ENCODE measurements at places on chromosomes 6 and 20.

GRCh38 chr20:13960119-13960518 lies 30.3 kb downstream of the SEL1L2 start:
- no peak for DNase-seq

DNA sequence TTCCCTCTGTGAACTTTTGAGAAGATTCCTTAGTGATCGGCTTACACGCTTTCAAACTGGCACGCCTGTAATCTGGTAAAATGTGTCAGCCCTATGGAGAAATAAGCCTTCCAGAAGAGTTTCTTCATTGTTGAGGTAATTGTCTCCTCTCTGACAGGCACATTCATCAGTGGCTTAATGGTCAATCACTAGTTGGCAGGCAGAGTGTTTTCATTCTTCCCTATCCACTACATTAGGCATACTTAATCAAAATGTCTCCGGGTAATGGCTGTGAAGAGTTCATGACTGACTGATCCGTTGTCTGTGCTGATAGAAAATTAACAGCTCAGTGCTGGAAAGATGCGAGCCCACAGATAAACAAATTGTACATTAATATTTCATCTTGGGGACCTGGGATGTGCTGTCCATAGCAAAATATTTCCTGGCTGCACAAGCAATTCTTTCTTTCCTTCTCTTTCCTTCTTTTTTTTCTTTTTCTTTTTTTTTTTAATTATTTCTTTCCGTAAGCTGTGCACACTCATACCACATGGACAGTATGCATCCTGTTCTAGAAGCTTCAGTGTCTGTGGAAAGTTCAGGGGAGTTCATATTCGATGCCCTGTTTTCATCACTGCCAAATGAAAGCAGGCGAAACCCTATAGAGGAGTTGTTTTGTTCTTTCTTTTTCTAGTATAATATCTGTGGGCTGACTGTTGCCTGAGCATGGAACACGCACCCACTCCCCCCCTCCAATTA lies 31.4 kb downstream of the TSHZ2 start:
- DNase-seq = peak; percentile 72

DNA sequence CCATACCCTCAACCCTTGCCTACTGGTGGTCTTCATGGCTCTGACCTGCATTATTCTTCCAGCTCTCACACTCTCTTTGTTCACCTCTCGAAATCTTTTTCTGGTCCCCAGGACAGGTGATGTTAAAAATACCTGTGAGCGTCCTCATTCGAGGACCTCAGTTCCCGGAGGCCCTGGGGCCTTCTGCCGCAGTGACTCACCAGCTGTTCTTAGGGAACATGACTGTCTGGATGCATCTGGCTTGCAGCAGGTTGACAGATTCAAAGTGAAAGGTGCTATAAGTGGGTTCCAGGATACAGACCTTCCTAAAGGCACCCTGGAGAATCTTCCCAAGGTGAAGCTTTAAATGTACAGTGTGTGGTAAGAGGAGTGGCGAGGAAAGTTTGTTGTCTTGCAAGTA lies 210.4 kb upstream of the KCNG1 start:
- DNase-seq = no peak

- DNase-seq = no peak
These were observed 103.1 kb upstream of the ENPP5 start for GRCh38 chr6:46273911-46274310.

GRCh38 chr6:166691199-166691598 lies 64.1 kb upstream of the RPS6KA2 start:
- DNase-seq = peak; percentile 30

DNA sequence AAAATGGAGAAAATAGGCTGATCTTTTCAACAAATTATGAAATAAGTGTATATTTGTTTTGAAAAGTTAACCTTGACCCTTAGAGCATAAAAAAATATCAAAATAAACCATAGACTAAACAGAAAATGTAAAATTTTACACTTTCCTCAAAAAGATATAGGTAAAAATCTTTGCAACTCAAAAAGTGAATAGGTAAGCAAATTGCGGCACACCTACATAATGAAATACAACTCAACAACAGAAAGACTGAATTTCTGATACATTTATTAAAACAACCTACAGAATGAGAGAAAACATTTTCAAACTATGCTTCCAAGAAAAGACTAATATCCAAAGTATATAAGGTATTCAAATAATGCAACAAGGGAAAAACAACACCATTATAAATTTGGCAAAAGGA lies 425.7 kb upstream of the KHDRBS2 start:
- DNase-seq = no peak

DNA sequence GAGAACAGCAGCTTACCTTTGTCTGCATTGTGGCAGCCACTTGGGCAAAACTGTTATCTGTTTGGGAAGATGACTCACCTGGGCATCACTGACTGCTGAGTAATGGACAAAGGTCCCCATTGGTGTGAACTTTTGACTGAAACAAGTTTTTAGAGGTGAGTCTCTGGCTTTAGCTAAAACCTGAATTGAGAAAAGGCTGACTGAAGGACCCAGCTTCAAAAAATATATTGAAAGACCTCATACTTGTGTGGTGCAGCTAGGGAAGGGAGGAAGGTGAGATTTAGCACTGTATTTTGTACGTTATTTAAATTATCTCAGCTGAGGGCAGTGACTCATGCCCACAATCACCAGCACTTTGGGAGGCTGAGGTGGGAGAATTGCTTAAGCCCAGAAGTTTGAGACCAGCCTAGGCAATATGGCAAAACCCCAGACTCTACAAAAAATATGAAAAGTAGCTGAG lies 4.5 kb upstream of the CITED2 start:
- DNase-seq = no peak

DNA sequence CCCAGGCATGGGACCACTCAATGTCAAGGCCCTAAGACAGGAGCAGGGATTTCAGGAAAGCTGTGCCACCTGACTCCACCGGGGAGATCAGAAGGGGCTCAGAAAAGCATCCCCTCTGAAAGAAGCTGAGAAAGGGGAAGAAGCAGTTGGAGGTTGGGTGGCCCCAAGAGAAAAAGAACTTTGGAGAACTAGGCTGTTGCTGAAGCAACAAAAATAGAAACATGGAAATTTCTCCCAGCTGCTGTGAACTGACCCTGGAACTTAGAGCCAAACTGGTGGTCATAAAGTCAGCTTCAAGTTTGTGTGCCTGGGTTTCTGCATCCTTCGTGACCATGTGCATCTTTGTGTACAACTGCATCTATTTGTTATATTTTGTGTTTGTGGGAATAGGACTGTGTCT lies 534.5 kb downstream of the MAFB start:
- DNase-seq = no peak

DNA sequence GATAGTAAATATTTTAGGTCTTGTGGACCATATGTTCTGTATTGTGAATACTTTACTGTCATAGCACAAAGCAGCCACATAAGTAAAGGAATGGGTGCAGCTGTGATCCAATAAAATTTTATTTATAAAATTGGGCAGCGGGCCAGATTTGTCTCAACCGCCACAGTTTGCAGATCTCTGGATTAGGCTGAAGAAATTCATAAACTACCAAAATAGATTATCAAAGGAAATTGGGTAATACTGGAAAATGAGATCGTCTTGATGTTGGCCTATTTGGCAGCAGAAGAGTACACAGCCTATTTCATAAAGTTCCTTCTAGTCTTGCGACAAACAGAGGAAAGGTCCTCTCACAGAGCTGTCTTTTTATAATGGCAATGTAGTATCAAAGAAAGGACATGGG lies 69.8 kb downstream of the DZANK1 start:
- DNase-seq = no peak

DNA sequence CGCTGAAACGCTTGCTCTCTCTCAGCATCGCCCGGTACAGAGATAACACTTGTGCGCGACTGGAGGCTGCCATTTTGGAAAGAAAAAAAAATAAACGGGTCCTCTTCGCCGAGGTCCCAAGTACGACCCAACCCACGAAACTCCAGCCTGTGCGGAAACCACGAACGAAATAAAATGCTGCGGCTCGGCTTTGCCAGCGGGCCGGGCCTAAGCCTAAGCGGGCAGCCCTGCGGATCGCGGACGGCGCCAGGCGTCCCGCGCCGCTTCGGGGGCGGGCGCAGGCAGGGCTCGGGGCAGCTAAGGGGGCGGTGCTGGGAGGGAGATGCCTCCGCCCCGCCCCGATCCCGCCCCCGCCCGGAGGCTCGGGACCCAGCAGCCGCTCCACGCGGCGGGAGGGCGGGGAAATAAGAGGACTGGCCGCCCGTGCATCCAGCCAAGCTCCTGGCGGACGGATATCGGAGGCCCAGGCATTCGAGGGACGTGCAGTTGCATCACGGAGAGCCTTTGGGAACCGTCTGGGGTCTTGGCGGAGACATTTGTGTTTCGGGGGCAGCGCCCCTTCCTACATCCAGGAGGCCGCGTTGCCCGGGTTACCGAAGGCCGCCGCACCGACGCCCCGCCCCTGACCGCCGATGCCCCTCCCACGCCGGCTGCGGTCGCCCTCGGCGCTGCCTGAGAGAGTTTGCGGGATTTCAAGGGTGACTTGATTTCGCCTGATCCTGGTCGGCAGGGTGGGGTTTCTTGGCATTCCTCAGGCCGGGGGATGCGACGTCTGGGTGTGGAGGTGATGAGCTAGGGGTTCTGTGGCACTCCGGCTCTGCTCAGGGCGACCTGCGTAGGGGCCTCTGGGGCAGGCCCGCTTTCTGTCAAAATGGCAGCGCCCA lies at the start of the genes FARS2 and LYRM4:
TSS of gene FARS2 (plus strand) at position 853 of the 884 bp plus-strand sequence.
TSS of gene LYRM4 (minus strand) at position 290 of the 884 bp plus-strand sequence. CDS start at position 73, 217 bp downstream.
- DNase-seq = peak; percentile 38

DNA sequence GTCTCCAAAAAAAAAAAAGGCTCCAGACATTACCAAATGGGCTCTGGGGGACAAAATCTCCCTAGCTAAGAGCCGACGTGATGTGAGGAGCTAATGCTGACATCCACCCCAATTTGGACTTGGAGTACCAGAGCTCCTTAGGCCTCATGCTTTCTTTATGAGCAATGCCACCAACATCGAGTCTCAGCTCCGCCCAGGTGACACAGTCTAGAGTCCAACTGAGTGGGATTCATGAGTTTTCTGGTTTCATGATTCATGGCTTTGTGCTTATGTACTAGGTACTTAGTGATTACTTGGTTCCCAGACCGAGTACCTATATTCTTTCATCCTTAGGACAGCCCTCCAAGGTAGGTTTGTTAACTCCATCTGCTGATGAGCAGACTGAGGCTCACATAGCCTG lies 4.4 kb downstream of the ANKRD60 start:
- no peak for DNase-seq

- DNase-seq = no peak
These were observed 7.4 kb downstream of the PPP1R16B start for GRCh38 chr20:38812709-38813573.

DNA sequence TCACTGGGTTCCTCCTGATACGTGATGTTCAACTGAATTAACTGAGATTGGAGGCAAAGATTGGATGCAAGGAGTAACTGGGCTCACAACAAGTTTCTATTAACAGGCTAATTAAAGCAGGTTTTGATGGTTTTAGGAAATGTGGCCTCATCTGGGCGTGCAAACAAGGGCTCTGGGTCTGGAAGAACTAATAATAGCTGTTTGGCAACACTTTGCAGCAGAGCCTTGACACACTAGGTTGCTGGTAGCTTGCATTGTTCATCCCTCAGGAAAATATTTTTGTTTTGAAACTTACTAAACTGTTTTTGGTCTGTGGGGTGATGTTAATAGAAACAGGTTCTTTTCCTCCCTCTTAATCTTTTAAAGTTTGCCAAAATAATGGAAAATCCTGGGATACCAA lies 117.2 kb upstream of the CD93 start:
- no peak for DNase-seq

DNA sequence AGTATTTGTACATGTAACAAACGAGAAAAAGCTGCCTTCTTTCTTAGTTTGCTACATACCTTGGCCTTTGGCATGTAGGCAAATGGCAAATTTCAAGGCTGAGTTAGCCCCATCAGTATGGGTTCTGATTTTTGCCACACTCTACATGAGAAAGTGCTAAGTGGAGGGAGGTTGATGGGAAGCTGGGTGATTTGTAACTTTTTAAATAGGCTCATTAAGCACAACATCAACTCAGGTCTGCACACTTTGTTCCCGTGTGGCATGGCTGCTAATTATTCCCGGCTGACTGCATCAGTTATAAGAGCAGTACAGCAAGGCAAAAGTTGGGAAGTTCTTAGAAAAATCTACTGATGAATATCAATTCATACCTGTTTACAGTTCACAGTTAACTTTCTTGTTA lies 172.8 kb upstream of the MAP3K7 start:
- DNase-seq = no peak

DNA sequence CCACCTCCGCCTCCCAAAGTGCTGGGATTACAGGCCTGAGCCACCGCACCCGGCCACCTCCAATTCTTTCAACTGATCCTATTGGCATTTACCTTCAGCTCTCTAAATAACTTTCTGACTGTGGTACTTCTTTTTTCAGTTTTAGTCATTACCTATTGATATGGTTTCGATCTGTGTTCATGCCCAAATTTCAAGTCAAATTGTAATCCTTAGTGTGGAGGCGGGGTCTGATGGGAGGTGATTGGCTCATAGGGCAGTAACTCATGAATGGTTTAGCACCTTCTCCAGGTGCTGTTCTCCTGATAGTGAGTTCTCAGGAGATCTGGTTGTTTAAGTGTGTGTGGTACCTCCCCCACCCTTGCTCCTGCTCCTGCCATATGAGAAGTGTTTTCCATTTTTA lies 140.9 kb downstream of the LPA start:
- DNase-seq = no peak

GRCh38 chr20:48802647-48803046 lies 25.2 kb downstream of the PREX1 start:
- no peak for DNase-seq

DNA sequence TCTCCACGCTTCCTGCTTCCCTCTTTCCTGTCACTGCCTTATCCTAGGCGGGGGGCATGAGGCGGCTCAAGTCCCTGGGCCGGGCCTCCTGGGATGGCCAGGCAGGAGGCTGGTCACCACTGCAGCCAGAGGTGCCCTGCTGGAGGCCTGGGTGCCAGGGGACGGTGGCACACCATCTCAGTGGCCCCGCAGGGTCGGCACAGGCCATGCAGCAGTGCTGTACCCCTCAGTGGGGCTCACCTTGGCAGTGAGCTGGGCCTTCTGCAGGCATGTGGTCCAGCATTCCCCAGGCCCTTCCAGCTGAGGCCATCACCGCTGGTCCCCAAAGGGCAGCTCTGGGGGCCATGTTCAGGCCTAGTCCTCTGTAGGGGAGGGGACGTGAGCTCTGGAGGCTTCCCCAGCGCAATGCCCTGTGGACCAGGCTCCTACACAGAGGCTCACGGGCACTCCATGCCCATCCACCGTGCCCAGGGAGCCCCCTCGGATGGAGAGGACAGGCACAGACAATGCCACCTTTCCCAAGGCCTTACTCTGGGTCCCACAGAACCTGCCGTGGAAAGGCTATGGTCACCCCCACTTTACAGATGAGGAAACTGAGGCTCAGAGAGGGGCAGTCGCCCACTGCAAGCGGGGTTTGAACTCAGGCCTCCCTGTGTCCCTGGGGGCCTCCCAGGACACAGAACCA lies 123.8 kb downstream of the TAF4 start:
- no peak for DNase-seq

DNA sequence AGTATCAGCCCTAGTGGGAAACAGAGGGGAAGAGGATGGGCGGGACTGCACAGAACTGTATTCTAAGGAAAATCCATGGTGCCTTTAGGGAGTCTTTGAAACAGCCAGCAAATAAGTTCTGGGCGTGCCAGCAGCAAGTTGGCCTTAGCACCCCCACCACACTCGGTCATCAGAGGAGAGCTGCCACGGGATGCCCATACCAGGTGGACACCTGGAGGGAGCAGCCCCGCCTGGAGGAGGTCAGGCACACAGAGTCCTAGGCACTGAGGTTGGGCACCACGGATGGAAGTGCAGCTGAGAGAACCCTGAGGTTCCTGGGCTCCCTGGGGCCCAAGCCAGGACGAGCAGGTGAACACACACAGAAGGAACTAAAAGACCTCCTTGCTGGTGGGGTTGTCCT lies 180.8 kb upstream of the PROKR2 start:
- no peak for DNase-seq

- DNase-seq = no peak
These were observed 156.6 kb downstream of the OTOR start for GRCh38 chr20:16904751-16905150.

GRCh38 chr6:157432231-157432891 lies 51.4 kb downstream of the ZDHHC14 start:
- no peak for DNase-seq
